Activated CD8-positive, alpha-beta memory T cell treated with anti-CD3 and anti-CD28 coated beads, Interleukin-2, amount 50 U/mL, for 4 hours (primary cell): ENCODE measurements at places on chromosomes 4 and X.

DNA sequence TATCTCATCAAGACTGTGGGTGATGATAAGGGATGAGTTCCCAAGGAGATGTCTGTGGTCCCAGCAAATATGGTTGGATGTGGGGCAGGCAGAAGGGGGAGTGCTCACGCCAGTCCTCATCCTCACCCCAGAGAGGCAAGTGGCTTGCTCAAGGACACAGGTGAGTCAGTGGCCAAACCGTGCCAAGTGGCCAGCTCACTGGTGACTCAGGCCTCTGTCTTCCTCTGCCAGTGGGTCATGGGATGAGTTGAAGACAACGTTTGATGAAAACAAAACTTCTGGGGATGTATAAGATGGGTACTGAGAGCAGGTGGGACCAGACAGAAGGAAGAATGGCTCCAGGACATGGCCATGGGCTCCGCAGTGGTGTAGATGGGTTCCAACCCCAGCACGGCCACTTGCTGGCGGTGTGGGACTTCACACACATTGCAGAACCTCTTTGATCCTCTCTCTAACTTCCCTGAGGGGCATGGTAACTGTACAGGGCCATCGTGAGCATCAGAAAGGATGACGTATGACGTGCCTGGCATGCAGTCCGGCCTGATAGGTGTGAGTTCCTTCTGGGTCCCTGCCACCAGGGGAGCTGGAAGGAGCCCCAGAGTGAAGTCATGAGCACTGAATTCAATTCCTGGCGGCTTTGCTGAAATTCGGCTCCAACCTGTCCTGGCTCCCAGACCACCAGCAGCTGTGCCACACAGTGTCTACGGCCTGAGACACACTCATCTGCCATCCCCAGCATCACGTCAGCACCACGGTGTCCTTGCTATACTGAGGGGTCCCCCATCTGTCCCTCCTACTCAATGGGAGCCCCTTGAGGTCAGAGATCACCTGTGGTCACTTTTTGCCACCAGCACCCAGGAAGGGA lies 41.3 kb upstream of the GPR78 start:
- no peak for DNase-seq

DNA sequence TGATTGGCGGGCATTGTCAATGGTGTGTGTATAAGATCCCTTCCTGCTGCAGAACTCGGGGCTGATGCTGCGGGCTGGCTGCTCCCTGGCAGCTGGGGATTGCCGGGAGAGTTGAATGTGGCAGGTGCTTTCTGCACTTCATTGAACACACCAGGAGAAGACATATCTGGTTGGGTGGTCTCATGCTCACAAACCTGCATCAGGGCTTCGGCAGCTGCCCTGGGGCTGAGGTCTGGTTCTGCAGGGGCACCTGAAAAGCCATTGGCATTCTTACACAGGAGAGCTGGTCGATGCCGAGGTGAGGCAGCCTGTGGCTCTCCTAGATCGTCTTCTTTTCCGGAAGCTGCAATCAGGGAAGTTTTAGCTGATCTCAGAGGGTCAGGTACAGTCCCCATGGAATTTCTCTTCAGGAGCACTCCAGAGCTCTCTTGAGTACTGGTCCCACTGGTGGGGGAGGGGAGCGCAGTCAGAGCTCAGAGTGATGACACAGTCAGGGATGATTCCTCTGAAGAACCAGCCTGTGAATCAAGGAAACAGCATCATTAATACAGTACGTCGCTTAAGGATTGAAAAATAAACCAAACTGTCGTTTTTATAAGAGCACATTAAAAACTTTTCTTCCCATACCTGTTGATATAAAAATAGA lies 57.8 kb downstream of the GPRIN3 start:
- no peak for DNase-seq

- no peak for DNase-seq
Observed at GRCh38 chr4:125784741-125785140, 470.0 kb downstream of the FAT4 start.

- DNase-seq: no peak
Observed at GRCh38 chrX:129695937-129696336, 41.2 kb upstream of the APLN start.

GRCh38 chr4:2795893-2796848 lies 3.3 kb downstream of the SH3BP2 start:
- no peak for DNase-seq

GRCh38 chr4:7062816-7063215 lies 5.0 kb downstream of the GRPEL1 start:
- no peak for DNase-seq

- DNase-seq: no peak
Observed at GRCh38 chr4:92106816-92107215, 196.9 kb upstream of the GRID2 start.
